BE2C (cell line): ENCODE measurements at places on chromosomes 1 and 21.

GRCh38 chr1:203858055-203858454 is 3.3 kb upstream of the SNRPE start:
- no peak for DNase-seq

- DNase-seq = no peak
Observed at GRCh38 chr1:221032637-221033280, 153.5 kb downstream of the HLX start.

DNA sequence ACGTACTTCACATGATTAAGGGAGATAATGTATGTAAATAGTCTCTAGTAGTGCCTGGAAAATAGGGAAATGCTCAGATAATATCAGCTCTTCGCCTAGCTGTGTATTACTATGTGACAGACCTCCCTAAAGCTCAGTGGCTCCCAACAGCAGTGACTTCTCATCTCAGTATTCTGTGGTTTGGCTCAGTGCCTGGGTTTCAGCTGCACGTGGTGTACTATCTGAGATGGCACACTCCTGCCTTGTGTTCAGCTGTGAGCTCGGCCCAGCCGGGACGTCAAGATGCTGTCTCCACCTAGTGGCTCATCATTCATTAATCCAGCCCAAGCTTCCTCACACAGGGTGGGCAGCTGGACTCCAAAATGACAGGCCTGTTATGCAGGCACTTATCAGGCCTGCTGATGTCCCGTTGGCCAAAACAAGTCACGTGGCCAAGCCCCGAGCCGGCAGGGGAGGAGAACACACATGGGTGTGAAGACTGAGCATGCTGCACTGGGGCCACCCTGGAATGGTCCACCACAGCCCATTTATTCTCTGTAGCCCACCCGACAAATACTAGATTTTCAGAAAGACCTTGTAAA is 17.8 kb downstream of the SLFNL1 start:
- DNase-seq = peak; percentile 88

DNA sequence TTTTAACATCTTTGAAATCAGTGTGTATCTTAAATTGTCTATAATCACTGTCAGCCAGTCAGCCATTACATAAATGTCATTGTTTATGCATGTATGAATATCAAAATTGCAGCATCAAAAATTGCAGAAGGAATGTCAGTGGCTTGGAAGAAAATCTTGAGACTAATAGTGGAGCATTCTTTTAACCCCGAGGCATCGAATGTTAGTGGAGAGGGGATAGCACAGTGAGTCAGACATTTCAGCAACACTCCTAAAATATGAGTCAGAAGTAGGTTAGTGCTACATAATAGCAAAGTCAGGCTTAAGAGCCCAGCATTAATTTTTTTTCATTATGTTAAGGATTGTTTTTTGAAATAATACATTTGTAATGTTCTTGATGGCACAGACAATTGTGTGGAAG is 45.5 kb downstream of the SNRPE start:
- DNase-seq = no peak

- no peak for DNase-seq
Observed at GRCh38 chr1:228471762-228472398, 15.3 kb upstream of the RNF187 start.

GRCh38 chr1:101463195-101463594 is 226.4 kb downstream of the S1PR1 start:
- no peak for DNase-seq

DNA sequence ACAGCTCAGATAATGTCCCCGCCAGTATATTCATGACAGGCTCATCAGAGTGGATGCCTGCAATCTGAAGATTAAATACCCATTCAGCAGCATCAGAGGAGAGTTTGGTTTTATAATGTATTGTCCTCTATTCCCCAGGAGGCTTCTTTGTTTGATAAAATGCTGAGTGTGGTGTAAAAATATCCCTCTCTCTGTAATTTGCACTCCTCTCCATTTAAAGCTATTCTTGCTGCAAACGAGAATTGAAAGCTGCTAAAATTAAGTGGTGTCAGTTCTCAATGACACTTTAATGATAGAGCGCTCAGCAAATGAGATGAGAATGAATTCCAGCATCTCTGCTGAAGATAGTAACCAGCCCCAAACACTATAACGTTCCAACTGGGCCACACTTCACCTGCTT is 205.7 kb upstream of the RRP15 start:
- no peak for DNase-seq

GRCh38 chr1:208077232-208078075 is 166.5 kb upstream of the CD34 start:
- DNase-seq = no peak

GRCh38 chr1:224644553-224645154 is 28.5 kb downstream of the CNIH3 start:
- peak; percentile 53 for DNase-seq

GRCh38 chr1:155207806-155208540 is at the start of gene THBS3:
Gene THBS3, minus strand, starts transcription at chr1:155207897. Its CDS starts 21 bp downstream, at chr1:155207876.
- DNase-seq = peak; percentile 67

DNA sequence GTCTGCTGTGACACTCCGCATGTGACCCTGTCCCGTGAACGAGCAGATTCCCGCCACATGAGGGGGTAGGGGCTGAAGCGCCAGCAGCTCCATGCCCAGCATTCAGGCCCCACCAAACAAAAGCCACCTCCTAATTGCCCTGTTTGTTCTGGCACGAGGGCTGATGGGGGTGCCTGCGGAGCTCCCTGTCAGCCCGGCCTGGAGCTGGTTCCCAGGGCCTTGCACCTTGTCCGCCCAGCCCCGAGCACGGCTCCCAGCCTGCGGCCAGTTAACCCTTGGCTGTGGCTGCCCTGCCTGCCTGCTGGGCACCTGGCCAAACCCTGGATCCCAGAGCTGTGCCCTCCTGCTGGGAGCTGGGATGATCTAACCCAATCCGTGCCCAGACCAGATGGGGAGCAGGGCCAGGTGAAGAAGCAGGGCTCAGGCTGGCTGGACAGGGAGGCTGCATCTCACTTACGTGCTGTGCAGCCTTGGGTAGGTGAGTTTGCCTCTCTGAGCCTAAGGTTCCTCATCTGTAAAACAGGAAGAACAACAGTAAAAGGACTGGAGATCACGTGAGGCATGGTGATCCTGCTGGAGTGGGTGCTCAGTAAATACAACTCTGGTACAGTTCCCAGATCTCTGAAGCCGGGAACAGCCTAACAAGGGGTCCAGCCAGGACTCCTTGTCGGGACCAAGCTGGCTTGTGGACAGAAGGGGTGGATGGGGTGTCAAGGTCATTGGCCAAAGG is 110.9 kb upstream of the IFFO2 start:
- DNase-seq = no peak

DNA sequence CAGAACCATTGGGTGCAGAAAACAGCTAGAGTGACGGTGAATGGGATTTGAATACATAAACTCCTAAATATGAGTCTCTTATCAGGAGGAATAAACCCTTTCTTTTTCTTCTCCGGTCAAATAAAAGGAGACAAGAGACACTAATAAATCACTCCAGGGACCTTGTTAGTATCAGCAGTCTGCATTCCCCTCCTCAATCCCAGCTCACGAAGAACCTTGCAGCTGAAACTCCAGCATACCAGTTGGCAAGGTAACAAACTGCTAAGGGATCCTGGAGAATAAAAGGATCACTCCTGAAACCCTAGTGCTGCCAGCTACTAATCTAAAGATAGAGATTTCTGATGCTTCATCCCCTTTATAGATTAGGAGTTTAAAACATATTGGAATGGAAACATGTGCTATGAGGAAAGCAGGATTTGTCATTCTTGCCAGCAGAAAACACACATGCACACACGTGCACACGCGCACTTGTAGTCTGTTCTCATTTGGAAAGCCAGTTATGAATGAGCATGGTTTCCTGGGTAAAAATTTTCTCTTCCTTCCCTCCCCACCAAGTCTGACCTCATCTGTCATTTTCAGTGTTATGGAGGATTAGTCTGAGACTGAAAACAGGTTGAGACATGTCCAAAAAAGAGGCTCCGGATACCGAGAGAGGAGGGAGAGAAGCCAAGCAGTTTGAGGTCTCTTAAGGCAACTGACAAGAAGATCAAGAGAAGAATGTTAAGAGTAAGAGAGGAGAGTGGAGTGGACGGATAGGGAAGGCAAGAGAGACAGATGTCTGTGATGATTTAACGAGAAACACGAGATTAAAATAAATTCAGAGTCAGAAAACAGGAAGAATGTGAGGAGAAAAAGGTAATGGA is 10.9 kb downstream of the IER5 start:
- DNase-seq = no peak

GRCh38 chr1:145975216-145975615 is 10.7 kb downstream of the POLR3GL start:
- DNase-seq = no peak

DNA sequence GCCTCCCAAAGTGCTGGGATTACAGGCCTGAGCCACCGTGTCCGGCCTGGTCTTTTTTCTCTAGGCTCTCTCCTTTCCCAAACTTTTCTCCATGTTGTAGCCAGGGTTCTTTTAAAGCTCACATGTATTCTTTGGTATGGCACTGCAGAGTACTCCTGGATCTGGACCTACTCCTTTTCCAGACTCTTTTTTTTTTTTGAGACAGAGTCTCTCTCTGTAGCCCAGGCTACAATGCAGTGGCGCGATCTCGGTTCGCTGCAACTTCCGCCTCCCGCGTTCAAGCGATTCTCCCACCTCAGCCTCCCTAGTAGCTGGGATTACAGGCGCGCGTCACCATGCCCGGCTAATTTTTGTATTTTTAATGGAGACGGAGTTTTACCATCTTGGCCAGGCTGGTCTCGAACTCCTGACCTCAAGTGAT is 602 bp upstream of the MED18 start:
- no peak for DNase-seq

GRCh38 chr1:48817505-48818114 is 40.9 kb upstream of the BEND5 start:
- DNase-seq = peak; percentile 71

DNA sequence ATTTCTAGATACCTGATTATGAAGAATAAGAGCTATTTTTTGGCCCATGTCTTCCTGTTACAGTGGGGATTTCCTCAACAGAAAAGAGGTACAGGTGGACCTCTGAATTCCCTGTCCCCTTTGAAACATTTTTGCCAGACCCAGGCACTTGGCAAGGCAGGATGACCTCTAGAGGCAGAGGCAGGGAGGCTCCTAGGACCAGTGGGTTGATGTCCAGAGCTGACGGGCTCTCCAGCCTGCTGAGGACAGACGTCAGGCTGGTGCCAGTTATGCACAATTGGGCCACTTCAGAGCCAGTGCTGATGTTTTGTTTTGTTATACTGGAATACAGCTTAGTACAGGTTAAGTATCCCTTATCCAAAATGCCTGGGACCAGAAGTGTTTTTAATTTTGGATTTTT is 18.5 kb upstream of the A3GALT2 start:
- no peak for DNase-seq

DNA sequence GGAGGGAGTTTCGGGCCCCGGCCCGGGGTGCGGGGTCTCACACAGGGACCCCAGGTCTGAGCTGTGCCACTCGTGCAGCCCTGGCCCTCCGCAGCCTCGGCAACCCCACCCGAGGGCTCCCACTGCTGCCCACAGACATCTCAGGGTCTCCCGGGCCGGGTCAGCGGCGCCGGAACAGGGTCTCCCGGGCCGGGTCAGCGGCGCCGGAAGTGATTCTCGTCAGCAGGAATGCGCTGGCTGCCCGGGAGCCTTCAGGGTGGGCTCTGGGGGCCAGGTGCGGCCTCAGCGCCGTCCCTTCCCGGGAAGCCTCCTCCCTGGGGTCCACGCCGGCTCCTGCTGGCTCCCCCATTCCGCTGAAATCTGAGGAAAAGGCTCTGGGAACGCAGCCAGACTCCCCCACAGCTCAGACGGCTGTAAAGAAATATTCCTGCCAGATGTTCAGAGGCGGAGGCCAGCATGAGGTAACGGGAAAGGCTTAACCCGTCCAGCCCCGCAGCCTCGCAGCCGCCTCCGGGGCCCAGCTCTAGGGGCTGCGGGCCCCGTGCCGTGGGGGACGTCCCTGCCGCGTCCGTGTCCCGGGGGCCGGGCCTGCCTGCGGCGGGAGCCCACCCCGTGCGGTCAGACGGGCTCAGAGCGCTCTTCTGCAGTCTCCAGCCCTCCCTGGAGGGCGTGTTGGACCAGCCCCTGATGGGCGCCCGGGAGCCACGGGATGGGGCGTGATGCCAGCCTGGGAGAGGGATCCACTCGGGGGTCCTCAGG is 8.7 kb upstream of the COL6A1 start:
- peak; percentile 64 for DNase-seq

DNA sequence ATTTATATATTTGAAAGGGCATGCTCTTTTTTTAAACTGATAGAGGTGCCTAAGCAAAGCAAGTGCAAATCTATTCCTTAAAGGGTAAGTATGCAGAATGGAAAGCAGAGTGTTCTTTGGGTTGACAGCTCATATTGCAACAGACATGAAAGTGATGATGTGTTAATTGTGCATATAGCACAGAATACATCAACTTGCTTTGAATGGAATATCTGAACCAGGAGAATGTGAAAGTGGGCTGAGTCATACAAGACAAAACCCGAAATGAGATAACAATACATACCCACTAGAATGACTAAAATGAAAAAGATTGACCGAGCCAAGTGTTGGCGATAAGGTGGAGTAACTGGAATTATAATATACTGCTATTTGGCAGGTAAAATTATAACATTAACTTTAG is 4.3 kb downstream of the CR1 start:
- DNase-seq = no peak

DNA sequence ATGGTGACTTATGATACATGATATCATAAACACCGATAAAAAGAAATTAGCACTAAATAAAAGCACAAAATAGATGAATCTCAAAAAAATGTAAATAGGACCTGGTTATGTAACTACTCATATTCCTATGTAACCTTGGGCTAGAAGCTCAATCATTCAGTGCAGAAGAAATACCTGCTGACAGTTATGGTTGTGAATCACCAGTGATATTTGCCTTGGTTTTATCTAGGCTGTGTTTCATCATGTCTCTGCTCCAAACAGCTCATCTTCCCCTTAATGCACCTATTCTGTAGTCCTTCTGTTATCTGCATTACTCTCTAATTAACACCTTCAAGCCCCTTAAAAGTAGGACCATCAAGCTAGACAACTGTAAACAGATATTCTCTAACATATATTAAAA is 16.3 kb upstream of the PIGC start:
- no peak for DNase-seq

DNA sequence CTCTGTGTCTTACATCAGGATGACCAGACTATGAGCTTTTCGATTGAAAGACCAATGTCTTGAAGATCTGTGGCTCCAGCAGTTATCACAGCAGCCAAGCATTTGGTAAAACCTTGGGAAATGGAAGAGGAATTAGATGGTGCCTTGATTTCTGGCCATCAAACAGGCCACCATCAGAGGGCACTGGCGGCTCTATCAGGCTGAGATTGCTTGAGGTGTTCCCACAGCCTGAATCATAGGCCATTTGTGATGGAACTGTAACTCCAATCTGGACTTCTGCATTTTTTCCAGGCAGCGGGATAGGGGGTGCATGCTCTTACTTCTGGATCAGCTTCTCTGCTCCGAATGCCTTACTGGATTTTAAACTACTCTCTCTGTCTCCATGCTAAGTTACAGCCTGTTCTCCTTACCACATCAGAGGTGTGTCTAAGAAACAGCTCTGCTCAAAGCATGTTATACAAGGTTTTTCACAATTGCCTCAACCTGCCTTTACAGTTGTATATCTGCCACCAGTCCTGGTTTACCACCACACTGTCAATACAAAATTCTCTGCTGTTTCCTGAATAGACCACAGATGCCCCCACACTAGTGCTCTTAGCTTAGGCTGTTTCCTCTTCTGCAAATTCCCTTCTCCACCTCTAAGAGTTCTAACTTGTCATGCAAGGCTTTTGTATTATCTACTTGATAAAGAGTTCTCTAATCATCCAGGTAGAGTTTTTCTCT is 180.9 kb downstream of the PTGER3 start:
- DNase-seq = peak; percentile 14
